ENCODE measurements at places on chromosomes 5 and 9. TPM values are rescaled to one million over a fixed set of nuclear protein-coding genes. Genes with fewer than 3 reads are reported as not detected.

HEXB gene
- total RNA-seq = 115 TPM

- no peak for DNase-seq
Measured at GRCh38 chr9:122814545-122814944, 13.8 kb downstream of the PDCL start.

DNA sequence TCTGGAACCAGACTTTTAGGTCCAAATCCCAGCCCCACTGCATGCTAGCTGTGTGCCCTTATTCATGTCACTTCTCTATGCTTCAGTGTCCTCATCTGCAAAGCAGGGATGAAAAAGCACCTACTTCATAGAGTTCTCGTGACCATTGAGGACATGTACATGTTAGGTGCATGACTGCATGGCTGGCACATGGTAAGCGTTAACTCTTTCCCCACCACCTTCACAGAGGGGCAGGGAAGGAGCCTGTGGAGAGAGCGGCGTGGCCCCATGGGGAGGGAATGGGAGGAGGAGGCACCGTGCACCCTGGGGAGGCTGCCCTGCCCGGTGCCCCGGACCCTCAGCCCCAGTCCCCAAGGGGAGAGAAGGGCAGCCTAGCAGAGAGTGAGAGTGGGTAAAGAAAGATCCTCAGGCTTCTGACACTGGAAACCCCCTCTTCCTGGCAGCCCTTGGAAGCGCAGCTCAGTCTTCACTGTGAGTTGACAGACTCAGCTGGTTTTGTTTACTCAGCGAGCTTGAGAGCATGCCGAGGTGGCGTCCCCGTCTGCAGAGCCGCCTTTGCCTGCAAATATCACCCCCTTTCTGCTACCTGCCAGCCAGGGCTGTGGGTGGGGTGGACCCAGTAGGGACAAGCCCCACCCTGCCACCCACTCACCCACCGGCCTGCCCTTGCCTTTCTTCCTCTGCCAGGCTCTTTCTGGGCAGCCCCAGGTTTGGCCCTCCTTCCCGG, 10.6 kb upstream of the ANGPTL2 start:
- no peak for DNase-seq

C1QTNF2 gene
- total RNA-seq = 2.8 TPM

DNA sequence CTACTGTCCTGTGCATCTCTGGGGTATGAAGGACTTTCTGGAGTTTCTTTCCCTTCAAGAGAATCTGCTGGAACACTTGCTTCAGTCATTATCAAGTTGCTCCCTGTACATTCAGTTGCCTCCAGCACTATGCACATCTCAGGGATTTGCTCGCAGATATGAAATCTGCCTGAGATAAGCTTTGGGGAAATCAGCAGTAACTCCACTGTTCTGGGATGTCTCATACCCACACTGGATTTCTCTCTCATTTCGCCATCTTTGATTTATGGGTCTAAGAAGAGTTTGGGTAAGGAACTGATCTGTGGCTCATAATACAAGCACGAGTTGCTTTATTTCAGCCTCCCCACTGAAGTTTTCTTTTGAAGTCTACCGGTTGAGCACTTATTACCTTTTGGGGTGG, 585.6 kb downstream of the PSAT1 start:
- no peak for DNase-seq
